Activated naive CD4-positive, alpha-beta T cell treated with anti-CD3 and anti-CD28 coated beads for 36 hours (primary cell): ENCODE measurements at places on chromosomes 3 and 15. TPM values are rescaled to one million over a fixed set of nuclear protein-coding genes. Genes with fewer than 3 reads are reported as not detected.

GRCh38 chr3:188559072-188559429 lies 405.1 kb downstream of the LPP start:
- DNase-seq = no peak

- DNase-seq = no peak
Measured at GRCh38 chr3:99520513-99520912, 117.9 kb upstream of the COL8A1 start.

DNA sequence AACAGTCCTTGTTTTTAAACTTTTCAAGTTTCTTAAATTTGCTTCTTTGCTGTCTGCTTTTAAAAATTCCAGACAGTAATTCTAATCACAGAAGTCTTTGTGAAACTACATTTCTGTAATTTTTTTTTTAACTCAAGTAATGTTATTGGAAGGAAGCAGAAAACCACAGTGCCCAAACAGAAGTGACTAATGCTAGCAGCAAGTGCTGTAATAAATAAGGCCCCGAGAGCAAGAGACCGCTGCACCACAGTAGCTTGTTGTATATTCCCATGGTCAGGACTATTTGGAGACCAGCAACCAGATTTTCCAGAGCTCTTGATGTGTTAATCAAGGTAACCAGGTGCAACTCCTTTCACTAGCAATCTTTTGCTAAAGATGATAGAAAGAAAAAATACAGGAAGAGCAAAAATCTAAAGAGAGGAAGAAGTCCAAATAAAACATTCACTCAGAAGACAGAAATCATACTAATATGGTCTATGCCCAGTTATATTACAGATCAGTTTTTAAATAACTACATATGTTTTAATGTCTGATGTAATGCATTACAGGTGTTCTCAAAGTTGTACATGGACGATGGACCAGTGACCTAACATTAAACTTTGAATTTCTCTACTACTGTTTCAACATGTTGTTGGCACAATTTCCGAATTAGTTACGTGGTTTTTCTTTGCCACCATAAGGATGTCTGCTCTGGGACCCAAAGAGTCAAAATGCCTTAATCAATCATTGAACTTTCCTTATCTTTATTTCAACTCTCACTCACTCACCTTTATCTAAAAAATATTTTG lies 36.4 kb downstream of the WWTR1 start:
- DNase-seq = no peak

- DNase-seq = no peak
Measured at GRCh38 chr3:16347548-16347947, 82.5 kb downstream of the OXNAD1 start.

- DNase-seq = peak; percentile 59
Measured at GRCh38 chr3:11720304-11720898, 76.7 kb upstream of the VGLL4 start.

GRCh38 chr3:77254967-77255831 lies 215.3 kb downstream of the ROBO2 start:
- peak; percentile 23 for DNase-seq

DNA sequence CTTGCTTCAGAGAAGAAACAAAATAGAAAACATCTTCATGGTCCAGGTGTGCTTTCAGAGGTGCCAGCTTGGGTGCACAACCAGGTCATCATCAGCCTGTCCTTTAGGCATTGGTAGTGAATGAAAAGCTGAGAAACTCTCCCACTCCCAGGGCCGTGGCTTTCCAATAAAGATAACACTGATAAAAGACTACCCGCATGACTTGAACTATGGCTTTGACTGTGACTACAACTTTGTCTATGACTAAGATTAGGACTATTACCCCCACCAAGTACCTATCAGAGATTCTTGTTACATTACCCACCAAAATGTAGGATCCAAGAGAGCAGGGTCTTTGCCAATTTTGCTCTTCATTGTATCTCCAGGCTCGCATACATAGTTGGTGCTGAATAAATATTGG lies 115.2 kb downstream of the EDEM1 start:
- no peak for DNase-seq

GRCh38 chr15:77473328-77473727 lies 52.6 kb downstream of the HMG20A start:
- no peak for DNase-seq

DNA sequence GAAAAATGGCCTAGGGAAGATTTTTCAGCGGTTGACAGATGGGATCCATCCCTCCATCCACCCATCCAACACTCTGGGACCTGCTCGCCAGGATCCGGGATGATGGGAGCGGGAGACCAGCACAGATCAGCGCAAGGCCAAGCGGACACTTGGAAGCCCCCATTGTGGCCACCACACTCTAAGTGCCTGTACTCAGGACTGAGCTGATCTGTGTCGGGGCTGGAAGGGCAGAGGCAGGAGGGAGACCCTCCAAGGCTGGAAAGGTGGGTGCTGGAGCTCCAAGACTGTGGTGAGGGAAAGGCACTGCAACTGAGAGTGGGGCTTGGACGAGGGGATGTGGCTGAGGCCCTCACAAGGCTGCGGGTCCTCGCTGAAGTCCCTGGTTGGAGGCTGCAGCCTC lies 91.8 kb upstream of the TRPM1 start:
- DNase-seq = no peak

DNA sequence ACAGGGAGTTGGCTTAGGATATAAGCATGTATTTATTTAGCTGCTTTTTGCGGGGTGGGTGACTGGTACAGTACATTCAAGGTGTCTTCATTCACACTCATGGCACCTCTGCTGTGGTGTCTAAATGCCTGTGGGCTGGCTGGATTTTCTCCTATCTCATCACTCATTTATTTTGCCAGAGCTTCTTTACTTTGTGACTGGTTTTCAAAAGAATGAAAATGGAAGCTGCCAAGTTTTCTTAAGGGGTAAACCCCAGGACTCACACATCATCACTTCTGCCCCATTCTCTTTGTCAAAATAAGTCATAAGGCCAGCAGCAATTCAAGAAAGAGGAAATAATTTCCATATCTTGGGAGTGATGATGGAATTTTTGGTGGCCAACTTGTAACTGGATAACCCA lies 493.4 kb upstream of the ALCAM start:
- no peak for DNase-seq

- no peak for DNase-seq
Measured at GRCh38 chr3:50475348-50475747, 28.1 kb downstream of the CACNA2D2 start.

- DNase-seq = peak; percentile 67
Measured at GRCh38 chr3:30319713-30320112, 286.7 kb upstream of the TGFBR2 start.

- no peak for DNase-seq
Measured at GRCh38 chr15:96273317-96274086, 57.0 kb upstream of the NR2F2 start.

DNA sequence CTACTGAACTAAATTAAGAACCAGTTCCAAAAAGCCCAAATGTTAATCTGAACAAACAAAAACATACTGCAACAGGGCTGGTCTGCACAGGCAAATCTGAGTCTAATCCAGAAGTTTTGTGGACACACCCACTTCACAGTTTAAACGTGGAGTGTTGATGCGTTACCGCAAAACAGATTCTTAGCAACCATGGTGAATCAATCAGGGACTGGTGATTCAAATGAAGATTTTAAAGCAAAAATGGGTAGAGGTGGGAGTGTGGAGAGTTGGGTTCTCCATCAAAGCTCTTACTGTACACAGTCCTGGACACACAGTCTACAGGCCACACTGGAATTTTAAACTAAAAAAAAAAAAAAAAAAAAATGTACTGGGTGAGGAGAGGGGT lies 5.2 kb downstream of the ANXA2 start:
- DNase-seq = peak; percentile 60

DNA sequence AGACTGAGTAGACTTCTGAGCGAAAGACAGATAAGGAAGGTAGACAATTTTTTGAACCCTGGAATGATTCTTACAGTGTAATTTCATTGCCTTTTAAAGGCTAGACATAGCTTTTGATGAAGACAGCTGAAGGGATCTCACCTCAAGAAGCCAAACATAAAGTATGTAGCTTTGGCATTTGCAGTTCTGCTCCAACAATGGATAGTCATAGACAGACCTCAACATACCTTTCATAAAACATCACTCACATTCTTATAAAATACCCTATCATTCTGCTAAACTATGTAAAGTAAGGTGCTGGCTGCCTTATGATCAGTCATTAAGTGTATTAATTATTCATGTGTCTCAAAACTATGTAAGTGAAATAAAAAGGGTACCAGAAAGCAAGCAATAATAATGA lies 70.0 kb downstream of the UBE3A start:
- DNase-seq = no peak

DNA sequence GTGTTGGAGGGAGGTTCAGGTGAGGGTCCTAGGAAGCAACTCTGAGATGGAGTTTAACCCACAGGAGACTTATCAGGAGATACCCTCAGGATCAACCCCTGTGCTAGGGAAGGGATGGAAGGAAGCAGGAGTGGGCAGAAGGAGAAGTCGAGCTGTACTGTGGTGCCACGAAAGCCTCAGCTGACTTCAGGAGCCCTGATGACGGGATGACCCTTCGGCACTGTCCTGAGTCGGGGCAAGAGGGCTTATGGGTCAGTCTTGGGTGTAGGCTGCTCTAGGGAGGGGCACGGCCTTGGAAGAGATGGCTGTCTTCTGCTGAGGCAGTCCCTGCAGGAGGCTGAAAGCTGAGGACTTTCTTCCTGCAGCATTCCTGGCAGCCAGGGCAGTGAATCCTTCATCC lies 7.7 kb downstream of the CLEC3B start:
- DNase-seq = no peak

- DNase-seq = no peak
Measured at GRCh38 chr3:115943579-115943978, 320.3 kb downstream of the GAP43 start.

GRCh38 chr3:14406336-14406735 lies 3.9 kb downstream of the SLC6A6 start:
- DNase-seq = no peak

DNA sequence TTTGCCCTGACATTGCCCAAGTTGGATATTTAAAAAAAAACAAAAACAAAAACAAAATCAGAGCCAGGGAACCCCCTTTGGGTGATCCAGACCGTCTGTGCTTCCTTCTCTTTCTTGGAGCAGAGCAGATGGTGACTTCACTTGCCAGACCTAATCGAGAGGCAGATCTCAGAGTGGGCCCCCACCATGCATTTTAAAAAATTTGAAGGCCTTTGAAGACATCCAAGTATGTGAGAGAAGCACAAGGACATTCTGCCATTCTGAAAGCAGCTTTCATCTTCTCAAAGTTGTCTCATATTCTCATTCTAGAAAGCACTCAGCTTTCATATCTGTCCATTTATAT lies 93.3 kb downstream of the SV2B start:
- no peak for DNase-seq

- no peak for DNase-seq
Measured at GRCh38 chr3:17738921-17739320, 3.5 kb downstream of the TBC1D5 start.

GRCh38 chr15:57384816-57385215 lies 8.5 kb downstream of the CGNL1 start:
- no peak for DNase-seq

DNA sequence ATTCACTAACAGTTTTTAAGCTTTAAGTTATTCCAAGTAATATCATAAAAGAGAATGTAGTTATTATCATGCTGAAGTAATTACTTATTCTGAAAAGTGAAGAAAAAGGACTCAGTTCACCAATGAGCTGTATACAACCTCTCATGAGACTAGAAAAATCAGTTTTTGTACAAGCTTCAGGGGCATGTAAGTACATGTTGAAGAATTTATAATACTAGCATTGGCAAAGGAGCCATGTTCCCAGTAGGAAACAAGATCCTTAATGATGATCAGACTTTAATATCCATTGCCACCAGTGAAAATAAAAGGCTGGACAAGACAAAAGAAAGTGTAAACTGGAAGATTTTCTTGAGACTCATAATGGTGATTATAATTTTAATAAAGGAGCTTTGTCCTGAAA lies 532.8 kb downstream of the PLOD2 start:
- DNase-seq = no peak

GRCh38 chr3:48851407-48851806 lies 3.7 kb upstream of the PRKAR2A start:
- DNase-seq = no peak

- no peak for DNase-seq
Measured at GRCh38 chr15:48584812-48585563, 60.5 kb downstream of the FBN1 start.

SECISBP2L gene
- 18.6 TPM for total RNA-seq

MASP1 gene
- total RNA-seq = not detected

TPRG1 gene
- total RNA-seq = 0.55 TPM

LSMEM2 gene
- total RNA-seq = not detected

ARHGAP11A gene
- total RNA-seq = 131 TPM

PLA2G4F gene
- not detected for total RNA-seq

STRIT1 gene
- total RNA-seq = not detected

COL7A1 gene
- total RNA-seq = 0.84 TPM

HYAL1 gene
- not detected for total RNA-seq

AMIGO3 gene
- total RNA-seq = not detected

CHCHD6 gene
- total RNA-seq = 17.7 TPM
